ENCODE measurements at places on chromosomes 2 and 18.

DNA sequence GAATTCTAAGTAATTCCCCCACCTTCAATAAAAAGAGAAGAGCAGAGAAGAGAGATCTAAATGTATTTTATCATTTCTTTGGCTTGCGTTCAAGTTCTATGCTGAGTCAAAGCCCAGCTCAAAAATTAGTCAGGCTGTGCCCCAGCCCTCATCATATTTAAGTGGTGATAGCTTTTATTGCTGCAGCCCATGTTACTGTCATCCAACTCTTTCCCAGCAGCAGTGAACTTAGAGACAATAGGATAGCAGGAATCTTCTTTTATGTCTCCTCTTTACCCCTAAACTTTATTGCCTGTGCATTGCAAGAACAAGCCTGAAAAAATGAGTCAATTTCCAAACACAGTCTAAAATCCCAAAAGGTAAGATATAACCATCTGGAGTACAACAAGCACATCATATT, 1599.3 kb upstream of the PIK3C3 start:
- no peak for DNase-seq

DNA sequence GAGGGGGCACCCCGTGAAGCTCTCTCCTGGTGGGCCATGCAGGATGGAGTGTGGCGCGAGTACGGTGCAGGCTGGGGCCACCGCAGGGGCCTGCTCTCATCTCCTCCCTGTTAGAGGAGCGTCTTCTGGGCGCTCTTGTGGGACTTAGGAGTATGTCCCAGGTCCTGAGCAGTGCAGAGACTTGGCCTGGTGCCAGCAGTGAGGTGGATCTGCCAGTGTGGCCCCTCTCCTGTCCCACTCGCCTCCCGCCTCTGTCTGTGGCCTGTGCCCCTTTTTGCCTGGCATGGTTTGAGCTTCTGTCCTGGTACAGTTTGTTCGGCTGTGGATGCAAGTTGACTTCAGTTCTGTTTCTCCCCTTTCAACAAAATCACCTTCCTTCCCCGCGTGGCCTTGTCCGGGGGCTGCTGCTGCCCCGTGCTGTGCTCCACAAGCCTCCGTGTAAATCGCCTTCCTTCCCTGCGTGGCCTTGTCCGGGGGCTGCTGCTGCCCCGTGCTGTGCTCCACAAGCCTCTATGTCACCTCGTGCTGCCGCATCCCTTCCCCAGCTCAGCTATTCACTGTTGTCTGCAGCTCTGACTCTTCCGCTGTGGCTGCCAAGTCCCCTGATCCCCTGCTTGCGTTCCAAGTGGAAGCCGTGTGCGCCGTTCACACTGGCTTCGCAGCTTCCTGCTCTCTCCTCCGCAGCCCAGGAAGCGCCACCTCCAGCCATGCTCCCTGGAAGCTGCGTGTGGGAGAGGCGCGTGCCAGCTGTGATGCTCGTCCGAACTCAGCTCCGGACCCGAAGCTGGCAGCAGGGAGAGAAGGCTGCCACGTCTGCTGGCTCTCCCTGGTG, 13.7 kb downstream of the LDLRAD4 start:
- no peak for DNase-seq

GRCh38 chr18:40939656-40940515, 1015.1 kb upstream of the PIK3C3 start:
- no peak for DNase-seq

GRCh38 chr2:170917219-170917913, 11.7 kb upstream of the GORASP2 start:
- DNase-seq = no peak

DNA sequence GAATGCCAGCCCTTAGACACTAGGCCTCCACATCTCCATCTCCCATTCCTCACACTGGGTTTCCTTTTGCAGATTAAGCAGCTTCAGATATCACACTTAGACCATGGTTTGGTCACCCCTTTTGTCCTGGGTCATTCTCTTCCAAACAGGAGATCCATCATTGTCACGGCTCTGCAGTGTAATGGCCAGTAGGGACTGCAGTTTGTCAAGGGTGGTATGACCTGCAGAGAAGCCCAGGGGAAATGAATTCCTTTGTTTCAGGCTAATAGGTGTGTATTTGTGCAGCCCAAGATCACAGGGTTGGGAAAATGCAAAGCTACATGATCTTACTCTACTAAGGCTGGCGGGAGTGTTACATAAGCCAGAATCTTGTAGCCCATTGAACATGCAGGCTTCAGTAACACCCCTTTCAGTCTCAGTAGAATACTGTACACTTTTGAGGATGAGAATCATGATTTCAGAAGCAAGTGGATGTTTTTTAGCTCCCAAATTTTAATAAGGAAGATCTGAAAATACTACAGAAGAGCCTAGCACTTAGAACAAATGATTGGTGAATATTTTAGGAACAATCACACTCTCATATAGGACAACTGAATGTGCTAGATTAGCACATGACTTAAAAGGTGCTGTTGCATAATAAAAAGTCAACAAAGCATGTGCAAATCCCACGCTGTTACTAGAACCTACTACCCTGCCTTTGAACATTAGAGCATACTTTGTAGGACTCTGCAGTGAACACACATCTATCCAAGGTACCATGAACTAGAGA, 24.0 kb upstream of the LPIN1 start:
- no peak for DNase-seq

DNA sequence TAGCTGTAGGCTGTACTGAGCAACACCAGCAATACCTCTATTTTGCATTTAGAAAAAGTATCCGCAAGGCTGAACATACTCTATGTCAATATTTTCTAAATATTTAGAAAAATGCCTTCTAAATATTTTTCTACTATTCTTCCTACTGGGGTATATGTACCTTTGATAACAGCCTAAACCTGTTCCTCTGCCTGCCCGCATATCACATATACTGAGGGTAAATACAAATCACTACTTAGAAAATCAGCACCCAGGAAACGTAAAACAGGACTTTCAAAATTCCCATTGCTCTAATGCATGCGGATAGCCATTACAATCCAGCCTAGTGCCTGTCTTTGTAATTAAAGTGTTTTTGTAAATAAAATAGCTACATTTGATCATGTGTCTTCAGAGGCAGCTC, 56.1 kb downstream of the NCKAP5 start:
- DNase-seq = no peak

GRCh38 chr2:86319700-86320580, 17.5 kb downstream of the REEP1 start:
- no peak for DNase-seq

DNA sequence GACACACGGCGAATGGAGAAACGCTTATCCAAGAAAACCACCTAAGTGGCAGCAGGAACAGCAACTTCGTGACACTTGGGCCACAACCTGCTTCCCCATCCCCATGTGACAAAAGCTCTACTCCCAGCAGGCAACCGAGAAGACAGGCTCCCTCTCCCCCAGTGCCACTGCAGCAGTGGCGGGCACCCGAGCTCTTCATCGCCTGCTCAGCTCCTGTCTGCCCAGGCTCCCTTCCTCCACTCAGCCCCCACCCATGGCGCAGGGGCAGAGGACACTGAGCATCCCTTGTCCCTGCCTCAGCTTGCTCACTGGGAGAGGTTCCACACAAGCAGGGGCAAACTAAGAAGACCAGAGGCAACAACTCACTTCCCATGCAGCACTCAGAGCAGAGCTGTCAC, 22.9 kb downstream of the SLC66A2 start:
- DNase-seq = no peak

DNA sequence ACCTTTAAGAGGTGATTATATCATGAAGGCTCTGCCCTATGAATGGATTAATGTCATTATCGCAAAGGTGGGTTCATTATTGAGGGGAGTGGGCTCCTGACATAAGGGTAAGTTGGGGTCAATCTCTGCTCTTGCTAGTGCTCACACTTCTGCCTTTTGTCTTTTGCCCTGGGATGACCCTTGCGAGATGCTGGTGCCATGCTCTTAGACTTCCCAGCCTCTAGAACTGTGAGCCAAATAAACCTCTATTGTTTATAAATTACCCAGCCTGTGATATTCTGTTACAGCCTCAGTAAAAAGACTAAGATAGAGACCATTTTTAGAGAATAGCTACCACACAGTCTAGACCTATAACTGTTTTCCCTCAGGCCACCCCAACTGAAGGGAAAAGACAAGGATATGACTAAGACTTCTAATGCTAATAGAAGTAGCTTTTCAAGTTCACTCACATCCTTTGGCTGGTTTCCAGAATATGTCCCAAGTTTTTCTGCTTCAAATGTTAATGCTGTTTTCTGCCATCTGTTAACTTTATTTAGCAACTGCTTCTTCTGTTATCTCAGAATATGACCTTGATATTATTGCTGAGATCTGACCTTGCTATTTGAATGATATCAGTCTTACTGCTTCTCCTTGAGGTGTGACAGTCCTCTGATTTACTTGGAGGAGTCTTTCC, 65.1 kb upstream of the STAM2 start:
- no peak for DNase-seq

Measured in esophagus squamous epithelium (tissue), 5 donors.